Ovary (tissue), 10 donors: ENCODE measurements at places on chromosomes 7 and 10. TPM values are rescaled to one million over a fixed set of nuclear protein-coding genes. Genes with fewer than 3 reads are reported as not detected.

DNA sequence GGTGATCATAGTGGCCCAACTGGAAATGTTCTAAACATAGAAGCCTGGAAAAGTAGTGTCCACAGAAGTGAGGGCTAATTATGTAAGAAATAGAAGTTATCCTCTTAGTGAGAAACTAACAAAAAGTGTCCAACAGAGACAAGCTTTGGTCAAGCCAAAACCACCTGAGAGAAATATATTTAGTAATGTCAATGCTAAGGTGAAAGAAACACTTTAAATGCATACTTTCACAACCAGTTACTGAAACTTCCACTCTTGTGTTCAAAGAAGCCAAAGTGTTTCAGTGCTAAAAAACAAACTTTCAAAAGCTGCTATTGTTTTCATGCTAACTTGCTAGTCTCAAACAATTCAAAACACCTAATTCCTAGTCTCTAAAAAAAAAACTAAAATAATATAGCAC lies 18.1 kb downstream of the RAB11FIP2 start:
- no peak for DNase-seq

DNA sequence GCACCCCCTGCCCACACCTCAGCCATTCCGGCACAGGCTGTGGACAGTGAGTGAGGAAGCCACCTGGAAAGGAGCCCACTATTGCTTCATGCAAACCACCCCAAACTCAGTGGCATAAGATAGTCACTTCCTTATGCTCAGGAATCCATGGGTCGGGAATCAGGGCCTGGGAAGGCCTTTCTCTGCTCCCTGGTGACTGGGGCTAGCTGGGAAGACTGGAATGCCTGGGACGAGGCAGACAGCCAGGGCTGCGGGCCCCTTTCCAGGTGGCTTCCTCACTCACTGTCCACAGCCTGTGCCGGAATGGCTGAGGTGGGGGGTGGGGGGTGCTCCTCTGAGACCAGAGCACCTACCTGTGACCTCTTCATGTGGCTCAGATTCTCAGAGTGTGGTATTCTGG lies 74.1 kb upstream of the GRB10 start:
- DNase-seq: no peak

DNA sequence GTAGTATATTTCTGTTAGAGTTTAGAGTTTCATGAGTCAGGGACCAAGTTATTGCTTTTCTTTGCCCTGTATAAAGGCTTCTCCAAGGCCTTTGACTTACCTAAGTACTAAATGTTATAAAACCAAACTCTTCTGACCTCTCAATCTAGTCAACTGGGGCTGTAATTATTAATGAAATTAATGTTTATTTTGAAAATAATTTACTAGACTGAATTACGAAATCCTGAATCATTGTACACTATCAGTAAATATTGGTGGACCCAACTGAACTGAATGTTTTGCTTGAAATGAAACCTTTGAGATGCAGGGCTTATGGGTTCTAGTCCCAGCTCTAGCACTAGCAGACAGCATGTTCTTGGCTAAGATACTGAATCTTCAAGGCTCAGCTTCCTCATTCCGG lies 1.7 kb upstream of the CYP2C9 start:
- no peak for DNase-seq

DNA sequence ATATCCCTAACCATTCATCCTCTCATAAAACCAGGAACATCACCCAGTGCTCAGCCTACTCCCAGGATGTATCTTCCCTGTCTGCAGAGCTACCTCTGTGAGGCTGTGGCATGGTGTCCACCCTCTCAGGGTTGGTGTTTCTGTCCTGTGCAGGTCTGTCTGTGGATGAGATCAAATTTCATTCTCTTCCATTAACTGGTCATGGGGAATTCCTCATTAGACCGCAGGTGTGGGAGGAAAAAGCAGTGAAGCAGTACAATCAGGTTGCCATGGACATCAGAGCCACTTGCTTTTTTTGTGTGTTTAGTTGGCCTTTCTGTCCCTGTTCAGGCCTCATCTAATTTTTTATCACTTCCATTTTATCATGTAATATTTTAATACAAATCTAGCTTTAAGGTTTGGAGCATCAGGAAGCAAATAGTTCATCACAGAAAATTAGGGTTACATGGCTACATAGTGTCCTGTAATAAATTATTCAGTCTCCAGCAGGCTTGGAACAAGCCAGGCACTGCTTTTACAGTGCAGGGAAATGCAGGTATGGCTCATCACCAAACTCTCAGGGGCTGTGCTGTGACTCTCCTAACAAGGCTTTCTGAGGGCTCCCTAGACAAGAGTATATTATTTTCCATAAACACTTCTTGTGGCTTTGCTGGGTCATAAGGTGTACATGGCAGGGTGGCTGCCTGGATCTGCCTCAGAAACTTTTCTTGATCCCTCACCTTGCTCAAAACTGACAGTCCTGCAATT lies 594.9 kb upstream of the IGFBP3 start:
- DNase-seq: no peak

DNA sequence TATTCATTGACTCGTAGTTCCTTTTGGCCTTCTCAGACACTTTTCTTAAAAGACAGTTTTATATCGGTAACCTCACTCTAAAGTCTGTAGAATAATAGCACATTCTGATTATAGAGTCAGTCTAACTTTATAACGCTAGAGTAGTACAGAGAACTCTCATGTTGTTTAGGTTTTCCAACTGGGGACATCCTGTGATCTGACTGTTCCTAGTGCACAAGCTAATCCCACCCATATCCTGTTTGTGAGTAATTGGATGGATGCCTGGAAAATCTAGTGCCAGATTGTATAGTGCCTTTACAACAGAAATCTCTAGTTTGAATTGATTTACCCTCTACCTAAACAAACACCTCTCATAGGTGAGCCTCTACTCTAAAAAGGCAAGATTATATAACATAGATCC lies 107.4 kb downstream of the ZEB1 start:
- DNase-seq: no peak

Gene TAF5
- total RNA-seq: 5.3 TPM

Gene KCP
- total RNA-seq: not detected
